NCI-H460 (cell line): ENCODE measurements at places on chromosomes 12 and 14.

DNA sequence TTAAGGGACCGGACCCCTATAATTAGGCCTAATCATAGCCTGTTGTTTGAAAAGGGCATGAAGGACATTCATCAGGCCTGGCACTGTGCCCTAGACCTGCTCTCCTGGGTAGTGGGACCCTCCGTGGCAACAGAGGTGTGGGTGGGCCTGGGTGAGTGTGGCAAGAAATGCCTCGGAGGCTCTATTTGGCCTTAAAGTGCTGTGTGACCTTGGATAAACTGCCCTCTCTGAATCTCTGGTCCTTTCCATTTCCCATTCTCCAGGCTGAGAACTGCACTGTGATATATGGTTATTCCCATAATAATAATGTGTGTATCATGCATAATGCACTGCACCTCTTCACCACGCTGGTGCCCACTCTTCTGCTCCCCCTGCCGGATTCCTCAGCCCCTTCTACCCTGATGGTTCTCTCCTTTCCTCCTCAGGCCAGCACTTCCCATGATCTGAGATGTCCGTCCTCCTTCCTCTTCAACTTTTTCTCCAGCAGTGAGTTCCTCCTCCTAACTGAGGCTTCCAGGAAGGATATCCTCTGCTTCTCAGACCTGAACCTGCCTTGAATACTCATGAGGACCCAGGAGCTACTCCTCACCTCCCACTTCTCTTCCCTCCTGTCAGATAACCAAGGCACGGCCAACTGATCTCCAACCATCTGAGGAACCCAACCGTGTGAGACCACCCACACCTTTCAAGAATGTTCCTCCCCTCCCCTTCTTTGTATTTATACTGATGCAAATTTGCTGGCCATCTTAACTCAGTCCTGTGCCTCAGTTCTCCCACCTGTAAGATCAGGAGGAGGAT, 111.0 kb upstream of the PZP start:
- DNase-seq: no peak

GRCh38 chr14:55689981-55690871, 110.2 kb downstream of the KTN1 start:
- no peak for DNase-seq

DNA sequence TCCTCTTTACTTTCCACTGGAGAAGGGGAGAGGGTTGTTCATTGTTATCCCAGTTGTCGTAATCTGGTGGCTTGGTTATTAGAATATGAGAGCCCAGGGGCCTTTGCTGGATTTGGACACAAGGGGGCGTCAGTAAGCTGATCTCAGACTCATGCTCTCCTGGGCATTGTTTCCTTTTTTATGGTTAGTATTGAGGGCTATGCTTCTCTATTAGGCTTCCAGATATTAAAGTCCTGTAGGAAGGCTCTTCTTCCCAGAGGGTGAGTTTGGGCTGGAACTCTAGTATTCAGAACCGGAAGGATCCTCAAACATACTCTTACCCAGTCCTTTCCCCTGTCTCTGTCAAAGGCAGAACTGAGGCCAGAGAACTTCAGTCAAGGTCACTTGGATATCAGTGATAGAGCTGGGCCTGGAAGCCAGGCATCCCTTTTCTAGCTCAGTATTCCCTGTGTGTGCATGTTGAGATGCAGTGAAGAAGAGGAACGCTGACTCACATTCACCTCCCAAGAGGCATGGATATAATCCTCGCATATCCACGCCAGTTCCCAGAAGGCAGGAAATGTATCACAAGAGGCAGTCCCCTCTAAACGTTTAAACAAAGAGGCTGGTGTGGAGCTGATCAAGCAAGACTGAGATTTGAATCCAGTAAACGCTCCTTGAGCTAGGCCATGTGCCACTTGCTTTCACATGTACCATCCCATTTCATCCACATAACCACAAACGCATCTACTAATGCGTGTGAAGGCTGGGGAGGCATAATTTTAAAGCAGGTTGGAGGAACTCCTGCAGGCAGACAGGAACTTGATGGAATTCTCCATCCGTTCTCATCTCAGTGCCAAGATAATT, 41.6 kb downstream of the UBE3B start:
- DNase-seq: peak; percentile 59

DNA sequence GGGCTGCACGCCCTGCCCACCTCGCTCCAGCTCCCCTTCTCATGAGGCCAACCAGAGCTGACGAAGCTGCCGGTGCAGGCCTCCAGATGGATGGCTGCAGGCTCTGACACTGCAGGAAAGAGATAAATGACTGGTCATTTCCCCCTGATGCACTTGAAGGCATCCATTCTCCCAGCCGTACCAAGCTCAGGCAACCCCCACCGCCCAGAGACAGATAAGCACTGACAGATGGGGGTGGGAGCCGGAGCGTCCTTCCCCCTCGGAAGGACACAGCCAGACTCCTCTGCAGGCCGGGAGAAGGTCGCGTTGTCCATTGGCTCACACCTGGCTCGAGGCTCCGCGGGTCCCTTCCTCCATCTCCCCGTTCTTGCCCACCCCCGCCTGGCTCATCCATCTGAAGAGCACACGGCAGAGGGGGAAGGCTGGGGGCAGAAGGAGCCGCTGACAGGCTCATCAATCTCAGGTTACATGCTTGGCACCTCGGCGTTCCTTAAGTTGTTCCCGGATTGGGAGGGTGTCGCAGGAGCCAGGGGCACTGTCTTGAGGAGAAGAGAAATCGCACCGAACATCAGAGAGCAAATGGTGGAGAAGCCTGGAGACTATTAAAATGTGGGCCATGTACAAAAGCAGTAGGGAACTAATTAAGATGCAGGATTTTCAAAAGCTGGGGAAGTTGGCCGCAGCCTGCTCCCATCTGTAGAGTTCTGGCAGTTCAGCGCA, 151.6 kb downstream of the DPF3 start:
- no peak for DNase-seq

DNA sequence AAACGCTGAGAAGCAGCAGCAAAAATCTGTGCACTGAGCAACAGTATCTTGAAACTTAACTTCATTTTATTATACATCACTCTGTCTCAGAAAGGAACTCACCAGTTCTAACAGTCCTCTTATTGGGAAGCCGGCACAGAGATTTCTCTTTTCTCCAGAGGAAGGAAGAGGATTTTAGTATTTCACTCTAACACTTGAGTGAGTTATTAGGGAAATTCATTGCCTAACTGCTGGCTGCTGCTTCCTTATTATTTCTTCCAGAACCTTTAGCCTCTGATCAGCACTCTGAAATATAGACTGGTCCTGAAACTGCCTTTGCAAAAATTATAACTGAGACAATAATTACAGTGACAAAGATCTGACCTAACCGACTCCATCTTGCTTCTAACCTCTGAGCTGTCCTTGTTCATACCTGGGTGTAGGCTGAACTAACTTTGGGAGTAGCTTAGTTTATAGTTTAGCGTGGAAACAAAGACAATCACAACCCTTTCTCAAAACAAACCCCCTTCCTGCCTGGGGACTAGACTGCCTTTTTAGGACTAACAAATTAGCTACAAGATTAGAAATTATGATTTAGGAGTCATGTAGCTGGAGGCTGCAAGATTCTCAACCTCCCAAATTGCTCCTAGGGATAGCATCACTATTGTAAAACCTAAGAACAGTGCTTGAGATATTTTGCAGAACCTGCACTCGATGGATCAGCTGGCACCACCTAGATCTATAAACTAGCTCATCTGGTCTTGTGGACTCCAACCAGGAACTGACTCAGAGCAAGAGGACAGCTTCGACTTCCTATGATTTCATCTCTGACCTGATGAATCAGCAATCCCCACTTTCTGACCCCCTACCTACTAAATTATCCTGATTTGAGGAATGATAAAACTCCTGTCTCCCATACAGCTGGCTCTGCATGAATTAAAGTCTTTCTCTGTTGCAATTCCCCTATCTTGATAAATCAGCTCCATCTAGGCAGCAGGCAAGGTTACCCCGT, 117.5 kb downstream of the DYRK2 start:
- DNase-seq: no peak

DNA sequence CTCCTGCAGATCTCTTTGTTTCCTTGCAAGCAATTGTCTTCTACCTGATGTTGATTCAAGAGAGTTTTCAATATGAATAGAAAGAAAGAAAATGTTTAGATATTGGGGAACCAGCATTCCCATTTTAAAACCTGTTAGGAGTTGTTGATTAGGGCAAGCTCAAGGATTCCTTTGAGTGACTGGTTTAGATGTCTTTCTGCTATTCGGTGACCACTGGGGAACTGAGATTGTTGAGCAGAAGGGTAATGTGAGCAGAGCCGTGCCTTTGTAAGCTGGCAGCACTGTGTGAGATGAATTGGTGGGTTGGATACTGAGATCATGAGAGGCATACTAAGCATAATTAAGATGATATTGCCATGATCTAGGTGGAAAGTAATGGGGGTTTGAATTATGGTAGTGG, 39.1 kb upstream of the PAPLN start:
- no peak for DNase-seq

- no peak for DNase-seq
These were observed 17.8 kb downstream of the EIF2S1 start for GRCh38 chr14:67377916-67378315.

- DNase-seq: no peak
These were observed 82.0 kb downstream of the IFT43 start for GRCh38 chr14:76067536-76067935.

GRCh38 chr12:2095878-2096277, 43.1 kb downstream of the CACNA1C start:
- no peak for DNase-seq

DNA sequence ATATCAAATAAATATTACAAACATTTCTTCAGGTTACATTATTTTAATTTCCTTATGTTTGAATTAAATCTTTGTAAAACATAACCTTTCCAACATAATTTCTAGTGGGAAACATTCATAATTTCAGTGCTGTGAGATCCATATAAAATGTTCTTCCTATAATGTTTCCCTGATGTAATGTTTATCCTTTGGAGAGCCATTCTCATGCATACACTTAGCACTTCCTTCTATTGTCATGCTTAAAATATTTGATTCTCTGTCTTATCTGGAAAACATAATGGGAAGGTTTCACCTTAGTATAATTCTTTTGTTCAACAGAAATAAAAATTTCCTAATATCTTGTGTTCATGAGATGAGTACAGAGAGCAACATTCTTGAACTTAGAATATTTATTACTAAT, 472.5 kb downstream of the ADAMTS20 start:
- DNase-seq: no peak

DNA sequence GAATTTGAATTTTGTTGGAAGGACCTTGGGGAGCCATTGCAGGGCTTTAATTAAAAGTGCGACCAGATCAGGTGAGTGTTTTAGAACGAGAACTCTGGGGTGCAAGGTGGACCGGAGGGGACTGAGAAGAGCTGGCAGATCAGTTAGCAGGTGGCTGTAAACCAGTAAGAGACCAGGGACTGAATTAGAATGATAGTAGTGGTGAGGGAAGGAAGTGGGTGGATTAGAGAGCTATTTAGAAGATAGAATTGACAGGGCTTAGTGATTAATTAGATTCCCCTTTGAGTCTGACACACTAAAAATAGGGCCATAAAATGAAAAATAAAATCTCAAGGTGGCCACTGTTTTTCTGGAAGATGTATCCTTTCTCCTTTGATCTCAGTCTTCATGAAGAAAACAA, 44.8 kb downstream of the PLXNC1 start:
- DNase-seq: no peak

DNA sequence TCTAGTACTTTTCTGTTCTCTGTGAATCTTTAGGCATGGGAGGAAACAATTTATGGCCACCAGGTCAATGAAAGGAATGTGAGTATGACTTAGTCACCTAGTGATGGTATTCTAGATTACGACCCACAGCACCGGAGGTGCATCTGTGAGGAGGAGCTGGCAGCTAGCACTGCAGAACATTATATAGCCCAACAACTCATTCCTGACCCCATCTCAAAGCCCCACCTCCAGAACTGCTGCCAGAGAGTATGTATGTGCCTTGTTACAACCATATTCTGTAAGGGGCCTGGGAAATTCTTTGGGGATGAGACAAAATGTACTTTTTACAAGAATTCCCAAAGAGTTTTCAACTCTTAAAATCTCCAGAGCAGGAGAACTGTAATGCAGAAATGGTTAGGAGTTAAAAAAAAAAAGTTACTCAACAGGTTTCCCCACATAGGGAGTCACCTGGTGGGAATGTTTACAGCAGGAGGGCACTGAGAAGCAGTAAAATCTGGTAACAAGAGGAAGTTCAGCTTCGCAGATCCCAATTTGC, 34.9 kb upstream of the CERS5 start:
- DNase-seq: no peak

DNA sequence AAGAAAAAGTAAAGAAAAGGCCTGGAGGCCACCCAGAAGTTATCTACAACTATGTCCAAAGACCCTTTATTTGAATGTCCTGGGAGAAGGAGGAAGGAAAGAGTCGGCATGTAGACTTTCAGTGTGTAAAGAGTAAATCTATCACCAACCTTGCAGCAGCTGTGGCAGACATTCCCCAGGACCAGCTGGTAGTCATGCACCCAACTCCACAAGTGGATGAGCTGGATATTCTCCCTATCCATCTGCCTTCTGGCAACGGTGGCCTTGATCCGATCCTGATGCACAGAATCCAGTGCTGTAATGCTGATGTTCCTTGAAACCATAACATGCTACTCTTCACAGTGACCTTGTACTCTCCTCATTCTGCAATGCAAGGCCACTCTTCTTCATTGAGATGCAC, 27.3 kb downstream of the KRT76 start:
- no peak for DNase-seq

DNA sequence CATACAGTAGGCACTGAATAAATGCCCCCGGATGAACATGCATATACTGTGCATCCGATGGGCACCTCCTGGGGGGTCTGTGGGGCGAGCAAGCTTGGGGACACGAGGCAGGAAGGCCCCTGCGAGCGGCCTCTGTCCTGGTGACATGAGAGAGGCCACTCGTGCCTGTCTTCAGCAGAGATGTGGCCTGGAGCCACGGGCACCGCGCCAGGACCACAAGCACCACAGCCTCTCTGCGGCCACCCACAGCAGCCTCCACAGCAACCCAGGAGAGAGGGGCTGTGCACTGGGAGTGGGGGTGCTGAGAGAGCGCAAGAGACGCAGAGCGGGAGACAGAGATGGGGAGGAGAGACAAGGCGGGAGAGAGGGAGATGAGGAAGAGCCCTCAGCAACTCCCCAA, 118.5 kb downstream of the RFLNA start:
- DNase-seq: no peak

DNA sequence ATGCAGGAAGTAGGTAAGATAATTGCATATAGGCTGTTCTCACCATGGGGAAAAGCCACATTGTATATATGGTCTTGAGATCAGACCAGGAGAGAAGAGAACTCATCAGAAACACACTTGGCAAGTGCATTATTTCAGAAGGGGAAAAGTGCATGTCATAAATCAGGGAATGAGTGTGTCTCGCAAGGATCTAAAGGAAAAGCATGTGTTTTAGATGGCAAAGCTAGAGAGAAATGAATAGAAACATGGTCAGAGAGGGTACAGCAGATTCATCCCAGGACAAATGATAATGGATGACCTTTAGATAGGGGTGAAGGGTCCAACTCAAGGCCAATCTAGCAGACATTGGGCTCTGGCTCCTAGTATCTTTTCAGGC, 230.2 kb upstream of the NAV3 start:
- no peak for DNase-seq
